ENCODE measurements at places on chromosomes 11 and 22.

GRCh38 chr22:36590441-36591056 is 61.6 kb upstream of the EIF3D start:
- no peak for DNase-seq

DNA sequence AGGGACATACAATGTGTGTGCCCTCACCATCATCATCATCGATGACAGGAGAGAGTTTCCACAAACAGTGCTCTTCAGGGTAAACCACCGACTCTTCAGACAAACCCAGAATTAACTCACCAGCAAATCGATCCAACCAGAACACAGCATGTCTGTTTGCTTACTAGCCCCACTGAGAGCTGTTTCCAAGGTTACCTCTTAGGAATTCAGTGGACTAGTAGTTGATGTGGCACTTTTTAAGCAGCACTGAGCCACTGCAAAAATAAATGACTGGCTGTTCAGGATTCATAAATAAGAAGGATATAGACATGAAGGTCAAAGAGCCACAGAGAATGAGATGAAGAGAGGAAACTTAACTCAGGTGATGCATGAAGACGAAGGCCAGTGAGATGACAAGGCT is 83.1 kb downstream of the PARVA start:
- DNase-seq: no peak

GRCh38 chr11:65290448-65291165 is 24.1 kb upstream of the CDC42EP2 start:
- DNase-seq: peak; percentile 98

DNA sequence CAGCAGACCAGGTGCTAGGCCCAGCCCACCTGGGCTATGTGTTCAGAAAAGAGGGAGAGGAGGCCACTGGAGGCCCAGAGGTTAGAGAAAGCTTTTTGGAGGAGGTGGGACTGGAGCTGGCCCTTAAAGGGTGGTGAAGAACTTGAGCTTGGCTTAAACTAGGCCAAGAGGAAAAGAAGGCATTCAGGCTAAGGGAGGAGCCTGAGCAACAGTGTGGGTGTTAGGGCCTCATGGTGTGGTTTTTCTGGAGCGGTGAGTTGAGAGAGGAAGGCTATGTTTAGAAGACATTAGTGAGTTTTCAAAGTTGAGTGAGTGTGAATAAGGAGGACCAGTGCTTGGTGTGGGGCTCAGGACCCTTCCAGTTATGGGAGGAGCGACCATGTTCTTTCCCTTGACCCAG is 6.2 kb downstream of the TAF6L start:
- no peak for DNase-seq

DNA sequence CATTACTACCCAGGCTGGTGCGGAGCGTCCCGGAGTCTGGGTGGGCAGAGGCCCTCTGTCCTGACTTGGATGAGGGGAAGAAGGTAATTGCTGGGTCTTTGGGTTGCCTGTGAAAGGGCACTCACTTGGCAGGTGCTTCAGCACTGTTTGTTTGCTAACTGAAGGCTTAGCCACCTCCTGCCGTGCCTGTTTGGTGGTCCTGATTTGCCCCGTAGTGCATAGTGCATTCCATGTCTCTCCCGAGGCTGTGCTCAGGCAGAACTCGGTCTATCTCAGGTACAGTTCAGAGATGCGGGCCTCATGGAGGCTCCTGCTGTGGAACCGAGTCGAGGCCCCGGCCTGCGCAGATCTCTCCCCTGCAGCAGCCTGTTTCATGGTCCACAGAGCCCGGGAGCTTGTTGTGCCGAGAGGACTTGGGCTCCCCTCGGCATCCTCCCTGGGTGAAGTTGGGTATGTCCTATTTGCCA is 146.2 kb downstream of the TBC1D22A start:
- DNase-seq: no peak

- peak; percentile 77 for DNase-seq
Measured at GRCh38 chr11:102836290-102836875, 7.0 kb downstream of the MMP3 start.

- DNase-seq: no peak
Measured at GRCh38 chr11:109783840-109784239, 309.4 kb upstream of the ZC3H12C start.

DNA sequence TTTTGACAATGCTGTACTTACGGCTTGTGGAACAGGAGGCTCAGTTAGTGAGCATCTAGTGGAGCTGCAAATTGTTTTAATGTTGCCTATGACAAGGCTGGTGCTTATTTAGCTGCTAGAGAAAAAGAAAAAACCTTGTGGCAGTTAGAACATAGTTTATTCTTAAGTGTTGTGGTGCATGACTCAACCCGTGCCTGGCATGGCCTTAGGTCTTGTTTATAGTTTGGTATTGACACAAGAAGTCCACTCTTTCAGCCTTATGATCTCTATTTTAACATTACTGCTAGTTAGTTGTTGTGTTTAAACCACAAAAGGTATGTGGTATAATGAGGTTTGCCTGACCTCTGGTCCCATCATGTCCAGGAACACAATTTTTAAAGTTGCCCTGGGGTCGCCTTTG is 744.6 kb downstream of the FAM181B start:
- no peak for DNase-seq

- peak; percentile 2 for DNase-seq
Measured at GRCh38 chr11:22244986-22245592, 52.2 kb downstream of the ANO5 start.

GRCh38 chr11:132300283-132300682 is 929.9 kb downstream of the NTM start:
- no peak for DNase-seq

DNA sequence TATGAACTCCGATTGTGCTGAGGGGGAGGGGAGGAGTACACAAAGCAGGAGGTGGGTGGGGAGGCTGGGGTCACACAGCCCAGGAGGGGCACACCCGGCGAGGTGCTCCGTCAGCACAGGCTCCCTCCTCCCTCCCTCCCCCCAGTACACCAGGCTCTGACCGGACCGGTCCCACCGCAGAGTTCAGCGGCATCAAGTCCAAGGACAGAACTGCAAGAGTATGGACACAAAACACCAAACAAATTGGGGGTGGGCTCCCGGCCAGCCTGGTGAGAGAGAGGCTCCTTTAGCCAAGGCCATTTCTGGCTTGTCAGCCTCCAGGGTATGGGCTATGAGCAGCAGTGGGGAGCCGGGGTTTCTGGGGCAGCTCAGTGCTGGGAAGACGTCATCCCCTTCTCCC is 68.3 kb downstream of the ST3GAL4 start:
- no peak for DNase-seq

GRCh38 chr11:44065161-44065661 is 859 bp upstream of the ACCS start:
- no peak for DNase-seq

- DNase-seq: no peak
Measured at GRCh38 chr11:66951135-66951534, 7.0 kb downstream of the PC start.

DNA sequence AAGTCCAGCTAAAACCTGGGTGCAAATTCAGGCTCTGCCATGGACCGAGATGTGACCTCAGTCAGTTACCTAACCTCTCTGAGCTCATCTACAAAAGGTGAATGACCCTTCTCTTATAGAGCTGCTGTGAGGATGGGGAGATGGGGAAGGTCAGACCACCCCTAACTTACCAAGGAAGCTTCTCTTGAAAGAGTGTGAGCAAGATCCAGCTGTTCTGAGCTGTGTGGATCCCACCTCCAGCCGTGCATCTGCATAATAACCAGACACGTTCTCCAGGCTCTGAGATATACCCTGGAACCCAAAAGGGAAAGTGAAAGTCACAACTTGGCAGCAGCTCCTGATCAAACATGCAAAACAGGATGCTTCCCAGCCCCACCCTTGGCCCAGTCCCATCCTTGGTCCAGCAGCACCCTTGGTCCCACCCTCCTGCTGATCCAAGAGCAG is at the start of gene APOL3:
Gene APOL3, minus strand, starts transcription at position 257 of the 444 bp plus-strand sequence. CDS start 11,700 bp downstream, outside the sequence.
- no peak for DNase-seq

- DNase-seq: no peak
Measured at GRCh38 chr22:44279069-44279360, 33.7 kb downstream of the SHISAL1 start.

GRCh38 chr22:30694171-30694639 is 469 bp upstream of the OSBP2 start:
- DNase-seq: no peak

DNA sequence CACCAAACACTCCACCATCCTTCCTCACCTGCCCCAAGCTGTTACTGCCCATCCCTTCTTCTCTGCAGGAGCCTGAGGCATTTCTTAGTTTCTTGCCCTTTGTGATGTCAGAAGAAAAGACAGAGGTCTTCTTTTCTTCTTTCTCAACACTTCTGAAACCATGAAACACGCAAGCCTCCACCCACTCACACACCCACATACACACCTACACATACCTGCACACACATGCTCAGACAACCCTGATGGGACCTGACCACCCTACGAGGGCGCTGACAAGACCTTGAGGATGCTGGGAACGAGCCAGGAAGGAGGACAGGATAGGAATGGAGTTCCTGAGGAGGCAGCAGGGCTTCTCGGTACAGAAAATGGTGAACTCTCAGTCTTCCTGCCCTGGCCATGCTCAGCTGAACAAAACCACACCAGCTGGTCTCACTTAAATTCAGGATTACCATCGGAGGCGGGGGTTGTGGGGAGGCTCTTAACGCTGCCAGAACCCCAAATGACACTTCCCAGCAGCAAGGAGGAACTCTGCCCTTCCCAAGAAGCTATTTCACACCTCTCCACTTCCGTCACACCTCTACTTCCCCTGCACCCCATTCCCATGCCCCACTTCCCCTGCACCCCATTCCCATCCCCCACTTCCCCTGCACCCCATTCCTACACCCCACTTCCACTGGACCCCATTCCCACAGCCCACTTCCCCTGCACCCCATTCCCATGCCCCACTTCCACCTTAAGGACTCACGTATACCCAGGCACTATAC is 41.0 kb downstream of the CSF2RB start:
- DNase-seq: no peak

DNA sequence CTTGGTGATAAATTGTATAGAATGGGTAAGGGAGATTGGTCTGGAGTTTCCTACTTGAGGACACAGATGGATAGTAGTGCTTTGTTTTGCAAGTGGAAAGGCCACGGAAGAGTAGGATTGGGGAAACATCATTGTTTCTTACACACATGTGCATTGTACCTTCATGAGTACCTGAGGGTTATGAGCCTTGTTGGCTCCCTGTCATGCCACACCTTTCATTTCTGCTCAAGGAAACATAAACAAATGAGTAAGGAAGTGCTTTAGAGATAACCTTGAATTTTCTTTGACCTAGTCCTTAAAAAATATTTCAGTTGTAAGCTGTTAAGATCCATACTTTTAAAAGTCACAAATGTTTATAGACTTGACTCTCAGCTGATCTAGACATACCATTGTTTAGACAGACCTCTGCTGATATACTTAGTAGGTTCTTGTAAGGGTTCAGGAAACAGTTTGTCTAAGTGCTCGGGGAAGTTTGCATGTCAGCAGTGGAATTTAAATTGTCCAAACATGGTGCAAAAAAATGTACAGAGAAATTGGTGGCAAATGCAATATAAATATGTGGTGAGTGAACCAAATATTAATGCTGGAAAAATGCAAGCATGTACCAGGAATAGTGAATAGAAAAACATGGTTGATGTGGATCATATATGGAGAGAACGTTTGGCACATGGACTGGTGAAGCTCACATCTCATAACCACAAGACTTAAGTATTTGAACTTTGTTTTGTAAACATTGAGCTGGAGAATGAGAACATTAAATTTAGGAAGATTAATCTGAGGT is 40.9 kb downstream of the GAS2 start:
- DNase-seq: no peak

DNA sequence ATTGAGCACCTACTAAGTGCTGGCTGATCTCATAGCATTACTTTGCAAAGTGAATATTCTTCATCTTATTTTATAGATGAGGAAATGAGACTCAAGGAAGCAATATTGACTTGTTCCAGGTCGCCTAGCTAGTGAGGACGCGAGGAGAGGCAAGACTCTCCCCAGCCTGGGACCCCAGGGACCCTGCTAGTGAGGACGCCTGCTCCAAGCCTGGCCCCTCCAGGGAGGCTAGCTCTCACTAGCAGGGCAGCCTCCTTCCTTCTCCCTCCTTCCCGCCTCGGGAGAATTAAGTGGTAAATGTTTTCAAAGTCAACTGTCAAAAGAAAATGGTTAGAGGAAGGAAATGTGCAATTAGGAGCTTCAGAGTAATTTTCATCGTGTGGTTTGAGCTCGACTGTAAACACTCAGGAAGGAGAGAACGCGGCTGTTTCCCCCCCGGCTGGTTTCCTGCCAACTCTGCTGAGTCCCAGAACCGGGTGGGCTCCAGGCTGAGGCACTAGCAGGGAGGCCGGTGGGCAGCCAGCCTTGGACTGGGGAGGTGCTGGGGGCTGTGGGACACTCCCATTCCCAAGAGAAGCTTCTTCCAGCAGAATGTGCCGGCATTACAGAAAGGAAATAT is 17.9 kb downstream of the MYEOV start:
- no peak for DNase-seq

- no peak for DNase-seq
Measured at GRCh38 chr11:126129727-126130671, 67.3 kb upstream of the CDON start.

- DNase-seq: no peak
Measured at GRCh38 chr11:114142707-114143106, 83.2 kb downstream of the ZBTB16 start.

- DNase-seq: no peak
Measured at GRCh38 chr11:92644595-92645445, 324.6 kb upstream of the MTNR1B start.

- no peak for DNase-seq
Measured at GRCh38 chr11:118608360-118609227, 1.2 kb downstream of the PHLDB1 start.

GRCh38 chr11:31870609-31871309 is 59.6 kb upstream of the PAX6 start:
- no peak for DNase-seq

GRCh38 chr11:2461253-2461955 is 16.6 kb downstream of the KCNQ1 start:
- no peak for DNase-seq

DNA sequence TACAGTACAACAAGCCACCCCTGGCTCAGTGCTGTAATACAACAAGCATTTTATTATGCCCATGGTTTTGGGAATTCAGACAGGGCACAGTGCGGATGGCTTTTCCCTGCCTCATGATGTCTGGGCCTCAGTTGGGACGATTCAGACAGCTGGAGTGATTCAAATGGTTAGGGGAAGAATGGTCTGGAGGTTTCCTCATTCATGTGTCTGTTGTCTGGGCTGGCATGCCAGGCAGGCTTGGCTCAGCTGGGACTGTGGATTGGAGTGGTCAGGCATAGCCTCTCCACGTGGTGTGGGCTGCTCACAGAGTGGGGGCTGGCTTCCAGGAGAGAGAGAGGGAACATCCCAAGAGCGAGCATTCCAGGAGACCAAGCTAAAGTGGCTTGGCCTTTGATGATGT is 164.4 kb downstream of the C11orf91 start:
- no peak for DNase-seq

GRCh38 chr22:44640618-44641155 is 61.3 kb upstream of the PRR5 start:
- DNase-seq: no peak

All from AG09309 (cell line).